ENCODE measurements at places on chromosomes 16 and 17.

GRCh38 chr16:73020409-73020884, 27.5 kb downstream of the ZFHX3 start:
- no peak for DNase-seq

DNA sequence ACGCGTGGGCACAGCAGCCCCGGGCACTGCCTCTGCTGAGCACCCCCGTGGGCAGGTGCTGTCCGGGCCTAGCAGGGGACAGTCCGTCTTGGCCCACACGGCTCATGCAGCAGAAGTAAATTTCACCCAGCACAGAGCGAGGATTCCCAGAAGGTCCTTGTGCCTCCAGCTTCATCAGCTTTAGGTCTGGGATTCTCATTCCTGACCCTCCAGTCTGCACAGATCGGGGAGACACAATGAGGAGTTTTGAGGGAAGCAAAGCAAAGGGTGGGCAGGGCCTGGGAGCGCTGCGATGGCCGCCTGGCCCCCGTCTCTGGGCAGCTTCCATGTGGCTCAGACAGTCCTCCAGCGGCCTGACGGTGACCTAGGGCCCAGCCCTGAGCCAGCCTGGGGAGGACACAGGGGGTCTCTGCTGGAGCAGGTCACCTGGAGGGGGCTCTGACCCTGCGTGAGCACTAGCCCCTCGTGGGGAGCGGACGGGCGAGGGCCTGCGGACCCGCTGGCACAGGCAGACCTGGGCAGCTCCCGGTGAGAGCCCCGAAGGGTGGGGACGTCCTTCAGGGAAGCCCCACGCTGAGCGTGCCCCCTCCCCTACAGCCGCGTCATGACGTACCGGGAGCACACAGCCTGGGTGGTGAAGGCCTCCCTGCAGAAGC, 30.7 kb upstream of the CHMP6 start:
- no peak for DNase-seq

- DNase-seq: no peak
Measured at GRCh38 chr16:46986896-46987295, 13.4 kb upstream of the DNAJA2 start.

GRCh38 chr16:48383009-48383876, 2.0 kb downstream of the SIAH1 start:
- no peak for DNase-seq

DNA sequence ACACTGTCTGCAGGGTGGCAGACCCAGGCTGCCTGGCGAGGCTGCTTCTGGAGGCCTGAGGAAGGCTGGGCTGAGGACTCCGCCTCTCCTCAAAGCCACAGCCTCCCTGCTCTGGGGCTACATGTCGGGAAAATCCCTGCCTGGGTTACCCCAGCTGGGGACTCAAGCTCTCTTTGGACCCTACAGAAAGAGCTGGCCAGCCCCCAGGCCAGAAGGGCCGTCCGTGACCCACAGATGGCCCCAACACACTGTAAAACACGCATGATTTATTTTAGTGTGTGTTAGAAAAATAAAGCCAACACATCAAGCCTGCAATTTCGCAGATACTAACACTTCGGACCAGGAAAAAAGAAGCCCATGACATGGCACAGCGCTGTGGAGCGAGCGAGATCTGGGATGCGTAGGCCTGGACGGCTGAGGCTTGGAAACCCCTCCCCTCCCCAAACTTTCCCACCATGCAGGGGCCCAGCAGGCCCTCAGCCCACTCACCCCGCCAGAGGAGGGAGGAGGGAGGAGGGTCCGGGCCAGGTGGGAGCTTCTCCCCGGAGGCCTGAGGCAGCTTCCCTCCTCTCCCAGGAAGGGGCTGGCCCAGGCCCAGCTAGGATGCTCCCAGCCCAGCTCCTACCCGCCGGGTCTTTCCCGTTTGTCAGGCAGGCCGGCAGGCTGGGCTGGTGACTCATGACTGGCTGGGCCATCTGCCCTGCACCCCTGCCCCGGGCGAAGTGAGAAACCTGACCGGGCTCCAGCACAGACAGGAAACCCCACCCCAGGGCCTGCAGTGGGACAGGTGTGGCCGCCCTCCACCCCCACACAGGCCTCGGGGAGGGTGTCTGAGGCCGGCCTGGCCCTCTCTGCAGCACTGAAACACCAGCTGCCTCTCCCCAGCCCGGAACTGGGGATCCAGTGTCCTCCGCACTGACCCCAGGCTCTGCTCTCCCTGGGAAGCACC, 34.1 kb upstream of the SLC38A10 start:
- no peak for DNase-seq

GRCh38 chr17:14199601-14200000, 37.1 kb downstream of the CDRT15 start:
- DNase-seq: no peak

- DNase-seq: no peak
Measured at GRCh38 chr17:41932816-41933389, 2.5 kb downstream of the ODAD4 start.

- no peak for DNase-seq
Measured at GRCh38 chr17:40526668-40527067, 25.2 kb upstream of the TNS4 start.

DNA sequence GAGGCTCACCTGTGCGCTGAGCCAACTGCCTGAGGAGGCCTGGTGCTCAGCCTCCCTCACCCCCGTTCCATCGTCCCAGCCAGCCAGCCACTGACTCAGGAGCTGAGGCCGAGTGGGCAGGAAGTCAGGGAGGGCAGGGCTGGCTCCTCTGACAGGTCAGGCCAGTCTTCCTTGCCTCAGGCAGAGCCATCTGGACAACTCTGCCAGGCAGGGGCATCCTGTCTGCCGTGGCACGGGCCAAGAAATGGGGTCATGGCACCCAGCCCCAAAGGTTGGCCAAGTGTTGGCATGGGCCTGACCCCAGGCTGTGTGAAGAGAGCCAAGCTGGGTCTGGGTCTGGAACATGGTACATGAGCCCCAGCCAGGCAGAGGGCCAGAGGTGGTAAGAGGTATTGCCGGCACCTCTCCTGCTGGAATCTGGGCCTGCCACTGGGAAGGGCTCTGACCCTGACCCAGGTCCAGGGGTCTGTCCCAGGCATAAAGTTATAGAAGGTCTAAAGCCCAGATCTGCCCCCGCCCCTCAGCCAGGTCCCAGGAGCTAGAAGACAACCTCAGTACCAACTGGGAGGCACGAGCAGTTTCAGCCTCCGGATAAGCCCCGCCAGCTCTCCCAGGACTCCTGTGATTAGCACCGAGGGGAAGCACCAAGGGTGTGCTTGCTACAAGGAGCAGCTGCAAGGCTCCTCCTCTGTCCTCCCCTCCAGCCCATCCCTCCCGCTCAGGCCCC, 2.5 kb upstream of the VASN start:
- DNase-seq: no peak

DNA sequence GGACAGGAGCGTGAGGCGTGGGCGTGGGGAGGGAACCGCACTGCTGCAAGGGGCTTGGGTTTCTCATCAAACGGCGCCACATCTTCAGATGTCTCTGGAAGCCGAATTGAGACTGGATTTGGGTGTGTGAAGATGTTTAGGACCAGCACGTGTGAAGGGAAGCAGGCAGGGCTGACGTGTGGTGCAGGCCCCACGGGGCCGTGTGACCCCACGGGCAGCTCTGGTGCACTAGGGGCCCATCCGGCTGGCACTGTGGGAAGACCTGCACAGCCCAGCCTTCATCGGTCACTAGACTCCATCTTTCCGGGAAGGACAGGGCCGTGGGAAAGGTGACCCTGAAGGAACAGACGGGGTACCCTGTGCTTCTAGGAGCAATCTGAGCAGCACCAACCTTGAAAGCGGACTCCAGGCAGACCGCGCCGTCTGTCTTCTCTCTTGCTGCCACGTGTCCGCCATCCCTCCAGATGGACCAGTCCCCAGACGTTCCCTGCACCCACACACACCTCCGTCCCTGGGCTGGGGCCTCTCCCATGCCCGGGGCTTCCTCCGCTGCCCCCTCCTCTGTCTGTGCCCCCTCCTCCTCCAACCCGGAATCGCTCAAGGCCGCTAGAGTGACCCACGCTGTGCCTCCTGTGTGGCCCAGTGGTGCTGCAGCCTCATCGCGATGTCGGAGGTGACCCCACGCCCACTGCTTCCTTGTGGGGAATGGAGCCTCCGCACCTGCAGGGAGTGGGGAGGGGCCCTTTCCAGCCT, 23.4 kb upstream of the CBFA2T3 start:
- no peak for DNase-seq

- no peak for DNase-seq
Measured at GRCh38 chr17:77944390-77945222, 13.9 kb upstream of the TNRC6C start.

DNA sequence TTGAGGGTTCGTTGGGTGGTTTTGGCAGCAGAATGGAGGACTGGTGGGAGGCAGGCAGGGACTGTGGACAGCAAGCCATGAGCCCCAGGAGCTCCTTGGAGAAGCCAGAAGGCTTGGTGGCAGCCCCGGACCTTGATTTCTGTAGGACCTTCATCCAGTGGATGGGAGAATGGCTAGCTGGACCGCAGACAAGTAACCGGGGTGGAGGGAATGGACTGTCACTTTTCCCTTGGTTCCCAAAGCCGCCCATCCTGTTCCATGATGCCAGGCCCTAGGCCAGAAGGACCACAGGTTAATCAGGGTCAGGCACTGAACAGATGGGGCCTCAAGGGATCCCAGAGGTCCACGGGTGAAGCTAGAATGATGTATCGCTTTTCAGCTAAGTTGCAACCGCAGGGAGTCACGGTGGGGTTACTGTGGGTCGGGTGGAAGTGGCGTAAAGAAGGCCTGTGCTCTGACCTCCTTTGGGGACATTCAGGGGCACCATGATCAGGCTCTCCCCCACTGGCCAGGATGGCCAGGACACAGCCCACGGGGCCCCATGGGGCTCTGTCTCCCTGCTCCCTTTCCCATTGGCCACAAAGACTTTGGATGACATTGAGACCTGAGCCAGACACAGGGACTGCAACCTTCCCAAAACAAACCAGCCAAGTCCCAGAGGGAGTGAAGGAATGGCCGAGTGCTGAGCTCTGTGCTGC, 66.9 kb upstream of the MRTFB start:
- DNase-seq: no peak

GRCh38 chr17:75361996-75362395, 43.5 kb downstream of the GRB2 start:
- no peak for DNase-seq

DNA sequence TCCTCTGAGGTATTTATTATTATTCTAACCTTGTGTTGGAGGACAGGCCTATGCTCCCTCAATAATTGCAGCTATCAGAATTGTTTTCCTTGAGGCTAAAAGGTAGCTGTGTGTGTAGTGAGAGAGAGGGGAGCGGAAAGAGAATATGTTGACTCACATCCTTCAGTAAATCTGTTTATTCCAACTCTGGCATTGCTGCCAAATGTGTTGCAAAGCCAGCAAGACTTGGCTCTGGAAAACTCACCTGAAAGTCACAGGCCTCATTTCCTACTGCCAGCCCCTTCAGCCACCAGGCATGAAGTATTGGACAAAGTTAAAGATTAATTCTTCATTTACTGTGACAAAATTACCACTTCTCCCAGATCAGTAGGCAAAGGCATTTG, 9.6 kb downstream of the CA10 start:
- no peak for DNase-seq

DNA sequence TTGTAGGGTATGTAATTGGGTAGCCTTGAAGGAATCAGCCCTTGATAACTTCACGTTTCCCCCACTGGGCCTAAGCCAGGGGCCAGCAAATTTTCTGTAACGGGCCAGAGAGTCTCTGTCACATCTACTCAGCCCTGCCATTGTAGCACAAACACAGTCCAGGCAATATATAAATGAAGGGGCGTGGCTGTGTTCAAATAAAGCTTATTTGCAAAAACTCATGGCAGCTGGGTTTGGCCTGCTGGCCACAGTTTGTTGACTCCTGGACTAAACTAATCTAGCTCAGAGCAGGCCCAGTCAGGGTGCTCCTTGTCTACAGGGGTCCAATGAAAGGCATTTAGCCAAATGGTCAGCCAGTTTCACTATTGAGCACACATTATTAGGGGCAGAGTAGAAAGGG, 141.6 kb downstream of the CCDC182 start:
- DNase-seq: no peak

DNA sequence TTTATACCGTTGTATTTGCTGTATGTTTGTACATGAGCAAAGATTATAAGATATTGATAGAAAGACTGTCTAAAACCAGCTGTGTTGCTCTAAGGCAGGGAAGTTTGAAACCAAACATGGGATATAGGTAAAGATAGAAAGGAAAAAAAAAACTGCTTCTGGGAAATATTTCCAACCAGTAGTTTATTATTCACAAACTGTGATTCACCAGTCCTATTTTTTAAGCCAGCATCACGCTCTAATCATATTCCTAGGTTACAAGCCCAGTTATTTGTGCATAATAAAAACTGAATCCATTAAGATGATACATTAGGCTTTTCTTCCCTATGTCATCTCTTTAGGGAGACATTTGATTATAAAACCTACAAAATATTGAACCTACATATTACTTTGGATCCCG, 4.0 kb downstream of the ERN1 start:
- DNase-seq: no peak

- DNase-seq: no peak
Measured at GRCh38 chr17:38463451-38463858, 35.2 kb downstream of the ARHGAP23 start.

GRCh38 chr16:3607161-3607560, 4.2 kb downstream of the SLX4 start:
- DNase-seq: no peak

DNA sequence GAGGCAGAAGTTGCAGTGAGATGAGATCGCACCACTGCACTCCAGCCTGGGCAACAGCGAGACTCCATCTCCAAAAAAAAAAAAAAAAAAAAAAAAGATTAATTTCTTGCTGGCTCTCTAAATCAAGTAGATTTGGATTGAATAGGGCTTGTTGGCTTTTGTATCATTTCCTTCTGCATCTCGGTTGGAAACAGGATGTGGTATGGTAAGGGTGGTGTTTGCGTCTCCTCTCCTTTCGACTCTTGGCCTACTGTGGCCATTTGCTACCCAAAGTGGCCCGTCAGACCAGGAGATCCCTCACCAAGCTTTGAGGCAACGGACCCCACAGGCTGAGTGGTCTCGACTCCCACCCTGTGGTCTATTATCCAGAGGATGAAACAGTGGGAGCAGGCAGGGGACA, 168.0 kb upstream of the IRX3 start:
- DNase-seq: no peak

GRCh38 chr16:21250072-21250923, 16.8 kb downstream of the ANKS4B start:
- DNase-seq: no peak

GRCh38 chr16:68756239-68756915, 19.3 kb downstream of the CDH1 start:
- no peak for DNase-seq

- no peak for DNase-seq
Measured at GRCh38 chr17:81025065-81025740, 9.7 kb upstream of the BAIAP2 start.

DNA sequence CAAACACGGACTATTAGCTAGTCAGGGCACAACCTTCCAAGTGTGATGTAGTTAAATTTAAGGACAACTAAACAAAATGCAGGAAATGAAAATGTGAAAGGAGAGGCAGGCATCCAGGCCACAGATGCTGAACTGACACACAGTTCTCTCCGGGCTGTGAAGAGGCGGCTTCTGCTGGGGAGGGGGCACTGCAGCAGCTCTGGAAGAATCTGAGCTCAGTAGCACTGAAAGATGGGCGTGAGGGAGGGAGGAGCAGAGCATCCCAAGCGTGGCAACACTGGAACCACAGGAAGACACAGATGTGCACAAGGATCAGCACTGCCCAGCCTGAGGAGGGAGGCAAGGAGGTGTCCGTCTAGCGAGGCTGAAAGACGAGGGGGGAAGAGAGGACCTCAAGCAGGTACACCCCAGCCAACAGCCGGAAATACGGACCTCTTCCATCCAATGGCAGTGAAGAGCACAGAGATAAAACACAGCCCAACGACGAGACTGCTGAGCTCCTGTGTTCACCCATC, 11.4 kb downstream of the MBTPS1 start:
- no peak for DNase-seq
